ENCODE measurements at places on chromosomes 13 and 19. TPM values are rescaled to one million over a fixed set of nuclear protein-coding genes. Genes with fewer than 3 reads are reported as not detected.

Gene METTL21C
- not detected for total RNA-seq

DNA sequence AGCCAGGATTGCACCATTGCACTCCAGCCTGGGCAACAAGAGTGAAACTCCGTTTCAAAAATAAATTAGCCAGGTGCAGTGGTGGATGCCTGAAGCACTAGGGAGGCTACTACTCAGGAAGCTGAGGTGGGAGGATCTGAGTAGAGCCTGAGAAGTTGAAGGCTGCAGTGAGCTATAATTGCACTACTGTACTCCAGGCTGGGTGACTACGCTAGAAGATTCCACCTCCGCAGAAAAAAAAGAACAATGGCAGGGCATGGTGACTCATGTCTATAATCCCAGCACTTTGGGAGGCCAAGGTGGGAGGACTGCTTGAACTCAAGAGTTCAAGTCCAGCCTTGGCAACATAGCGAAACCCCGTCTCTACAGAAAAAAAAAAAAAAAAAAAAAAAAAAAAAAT is 20.5 kb downstream of the HAUS8 start:
- DNase-seq = no peak

DNA sequence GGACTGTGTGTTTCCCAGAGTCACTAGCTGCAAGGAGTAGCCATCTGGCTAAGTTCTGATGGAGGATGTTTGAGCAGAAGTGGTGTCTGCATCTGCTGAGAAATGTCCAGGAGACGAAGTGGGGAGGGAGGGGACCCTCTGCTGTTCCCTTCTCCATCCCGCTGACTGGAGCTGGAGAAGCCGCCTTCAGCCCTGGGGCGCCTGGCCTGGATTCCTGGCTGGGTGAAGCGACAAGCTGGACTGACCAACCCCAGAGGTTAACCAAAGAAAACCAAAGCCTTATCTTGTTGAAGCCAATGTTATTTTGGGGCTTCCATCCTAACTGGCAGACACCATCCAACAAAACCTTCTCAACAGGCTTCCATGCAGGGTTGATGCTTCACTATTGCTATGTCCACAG is 67.6 kb downstream of the SLC7A1 start:
- DNase-seq = no peak

- DNase-seq = no peak
Measured at GRCh38 chr19:2253106-2254063, 2.8 kb downstream of the JSRP1 start.

GRCh38 chr13:107572156-107572555 is 643.2 kb downstream of the LIG4 start:
- no peak for DNase-seq

DNA sequence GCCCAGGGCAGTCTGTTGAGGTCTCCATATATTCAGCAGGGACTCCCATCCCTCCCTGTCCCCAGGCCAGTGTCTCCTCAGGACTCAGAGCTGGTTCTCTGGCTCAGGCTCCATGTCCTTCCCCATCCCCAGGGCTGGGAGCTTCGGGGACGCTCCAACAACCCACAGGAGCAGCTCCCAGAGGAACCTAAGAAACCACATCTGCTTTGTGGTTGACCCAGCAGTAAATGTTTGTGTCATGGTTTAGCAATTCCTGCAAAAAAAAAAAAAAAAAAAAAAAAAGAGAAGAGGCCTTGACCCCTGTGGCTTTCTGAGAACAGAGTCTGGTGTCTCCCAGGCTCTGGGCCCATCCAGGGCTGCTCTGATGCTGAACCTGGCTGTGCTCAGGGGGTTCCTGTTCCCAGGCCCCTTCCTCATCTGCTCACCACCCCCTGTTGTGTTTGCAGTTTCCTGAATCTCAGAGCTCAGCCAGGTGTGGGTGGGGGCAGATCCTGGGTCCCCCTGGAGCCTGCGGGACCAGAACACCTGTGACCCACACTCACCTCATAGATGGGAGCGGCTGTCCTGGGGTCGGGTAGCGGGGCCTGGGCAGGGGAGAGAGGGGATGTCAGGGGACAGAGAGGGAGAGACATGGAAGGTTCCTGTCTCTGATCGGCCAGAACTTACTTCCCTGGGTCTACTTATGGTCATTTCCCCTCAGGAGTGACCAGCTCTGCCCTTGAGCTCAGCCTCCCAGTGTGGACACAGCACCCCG is 25.2 kb upstream of the CEACAM1 start:
- DNase-seq = no peak

All from upper lobe of right lung (tissue), 1 donor.